ENCODE measurements at places on chromosomes 6 and 20. TPM values are rescaled to one million over a fixed set of nuclear protein-coding genes. Genes with fewer than 3 reads are reported as not detected.

The SPATS1 gene
- not detected for total RNA-seq

DNA sequence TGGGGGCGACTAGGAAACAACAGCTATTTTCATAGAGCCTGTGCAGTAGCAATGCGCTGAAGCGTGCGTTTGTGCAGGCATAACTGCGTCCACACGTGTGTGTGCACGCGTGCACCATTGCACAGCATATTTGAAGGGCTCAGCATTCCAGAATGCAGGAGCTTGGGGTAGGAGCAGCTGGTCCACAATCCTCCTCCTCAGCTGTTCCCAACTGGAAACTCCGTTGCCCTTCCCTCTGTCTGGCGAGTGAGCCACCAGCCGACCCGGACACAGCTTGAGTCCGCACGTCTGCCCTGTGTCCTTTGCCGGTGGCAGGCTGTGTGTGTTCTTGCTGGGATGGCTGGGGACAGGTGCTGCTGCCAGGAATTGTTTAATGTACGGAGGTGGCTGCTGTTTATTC is 110.2 kb downstream of the SASH1 start:
- DNase-seq: no peak
- H3K27me3 ChIP-seq: no peaks in the 10 kb centered on the region
- no peak overlapping the region for H3K4me3 ChIP-seq
- no peaks in the 10 kb centered on the region for H3K4me1 ChIP-seq

DNA sequence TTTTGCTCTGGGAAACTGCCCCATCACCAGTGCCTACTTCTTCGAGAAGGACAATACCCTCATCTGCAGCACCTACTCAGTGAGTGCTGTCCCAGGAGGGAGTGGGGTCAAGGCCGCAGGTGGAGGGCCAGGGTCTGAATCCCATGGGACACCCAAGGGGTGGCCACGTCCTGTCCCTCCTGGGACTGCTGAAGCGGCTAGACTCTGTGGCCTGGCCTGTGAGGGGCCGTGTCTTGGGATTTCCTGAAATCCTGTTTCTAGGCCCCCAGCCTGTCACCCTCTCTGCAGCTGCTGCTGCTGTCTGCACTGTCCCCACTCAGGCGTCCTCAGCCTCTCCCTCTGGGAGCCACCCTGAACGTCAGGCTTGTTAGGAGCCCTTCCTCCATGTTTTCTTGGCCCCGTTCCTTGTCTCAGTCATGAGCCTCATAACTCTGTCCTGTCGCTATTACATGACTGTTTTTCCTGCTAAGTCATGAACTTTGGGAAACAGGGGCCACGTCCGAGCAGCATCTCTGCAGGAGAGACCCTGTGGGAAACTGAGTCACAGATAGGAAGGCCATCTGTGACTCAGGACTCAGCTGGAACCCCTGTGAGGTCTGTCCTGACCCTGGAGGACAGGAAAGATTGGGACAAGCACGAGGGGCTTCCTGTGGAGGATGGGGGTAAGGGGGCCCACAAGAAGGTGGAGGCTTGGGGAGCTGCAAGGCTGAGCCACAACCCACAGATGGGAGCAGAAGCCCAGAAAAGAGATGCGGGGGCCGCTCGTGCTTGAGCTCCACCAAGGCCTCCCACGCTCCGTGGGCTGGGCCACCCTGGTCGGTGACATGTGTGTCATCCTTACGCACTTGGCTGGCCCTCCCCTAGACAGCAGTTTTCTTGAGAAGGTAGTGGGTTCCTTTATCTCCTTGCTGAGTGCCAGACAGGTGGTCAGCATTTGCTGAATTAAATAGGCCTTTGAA is 49.9 kb downstream of the EFCAB8 start:
- H3K27me3 ChIP-seq: no peaks in the 10 kb centered on the region
- H3K27ac ChIP-seq: no peak overlapping the region
- no peaks in the 10 kb centered on the region for H3K4me1 ChIP-seq
- no peaks in the 10 kb centered on the region for H3K36me3 ChIP-seq
- no peak overlapping the region for H3K4me3 ChIP-seq

The SIRPB2 gene
- 0.52 TPM for total RNA-seq

Measured in PC-3 (cell line).